ENCODE measurements at places on chromosomes 6 and 20.

GRCh38 chr6:146047371-146047770 lies 18.5 kb downstream of the GRM1 start:
- no peak for ATAC-seq

DNA sequence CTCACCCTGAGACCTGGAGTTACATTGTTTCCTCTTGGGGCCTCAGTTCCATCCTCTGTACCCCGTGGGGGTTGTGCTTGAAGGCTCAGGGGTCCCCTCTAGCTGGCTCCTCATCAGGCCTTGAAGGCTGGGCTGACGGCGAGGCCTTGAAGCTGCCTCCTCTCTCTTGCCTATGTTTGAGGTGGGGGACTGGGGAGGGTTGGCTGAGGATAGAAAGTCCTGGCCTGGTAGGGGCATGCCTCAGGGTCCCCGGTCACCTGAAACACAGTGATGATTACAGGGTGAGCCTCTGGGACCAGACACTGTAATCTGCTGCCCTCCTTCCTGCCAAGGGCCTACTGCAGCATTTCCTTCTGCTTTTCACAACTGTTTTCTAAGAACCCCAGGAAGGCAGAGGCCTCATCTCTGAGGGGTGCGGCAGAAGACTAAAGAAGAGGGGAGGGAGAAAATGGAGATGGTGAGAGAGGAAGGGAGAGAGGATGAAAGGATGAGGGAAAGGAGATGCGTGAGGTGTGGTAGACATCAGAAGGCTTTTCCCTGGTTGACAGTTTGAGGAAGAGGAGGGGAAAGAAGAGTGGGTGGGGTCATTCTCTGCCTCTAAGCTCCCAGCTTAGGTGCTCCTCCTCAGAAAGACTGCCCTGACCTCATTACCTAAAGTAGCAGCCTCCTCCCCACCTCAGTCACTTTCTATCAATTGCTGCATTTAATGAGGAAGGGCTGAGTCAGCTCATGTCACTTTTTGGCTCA lies 29.7 kb downstream of the VEGFA start:
- peak; percentile 72 for ATAC-seq

DNA sequence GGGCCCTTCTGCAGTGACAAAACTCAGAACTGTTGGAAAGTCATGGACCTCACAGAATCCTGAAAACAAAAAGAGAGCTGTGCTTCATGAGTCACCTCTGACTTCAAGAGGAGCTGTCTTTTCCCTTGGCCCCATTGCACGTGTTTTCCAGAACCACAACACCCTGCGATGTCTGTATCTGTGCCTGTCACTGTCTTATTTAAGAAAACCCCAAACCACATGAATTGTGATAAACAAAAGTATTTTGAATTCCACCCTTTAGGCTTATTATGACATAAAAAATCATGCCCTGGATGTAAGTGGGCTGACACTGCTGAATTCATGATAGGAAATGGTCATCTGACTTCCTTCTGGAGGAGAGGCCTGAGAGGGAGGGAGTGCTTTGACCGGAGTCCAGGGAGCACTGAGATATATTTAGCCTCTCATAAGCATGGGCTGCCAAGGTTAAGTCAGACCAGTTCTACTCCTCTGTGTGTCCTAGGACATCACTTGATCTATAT lies 96.4 kb upstream of the DUSP22 start:
- ATAC-seq, result peak; percentile 30

GRCh38 chr6:125189494-125189893 lies 35.9 kb downstream of the TPD52L1 start:
- no peak for ATAC-seq

DNA sequence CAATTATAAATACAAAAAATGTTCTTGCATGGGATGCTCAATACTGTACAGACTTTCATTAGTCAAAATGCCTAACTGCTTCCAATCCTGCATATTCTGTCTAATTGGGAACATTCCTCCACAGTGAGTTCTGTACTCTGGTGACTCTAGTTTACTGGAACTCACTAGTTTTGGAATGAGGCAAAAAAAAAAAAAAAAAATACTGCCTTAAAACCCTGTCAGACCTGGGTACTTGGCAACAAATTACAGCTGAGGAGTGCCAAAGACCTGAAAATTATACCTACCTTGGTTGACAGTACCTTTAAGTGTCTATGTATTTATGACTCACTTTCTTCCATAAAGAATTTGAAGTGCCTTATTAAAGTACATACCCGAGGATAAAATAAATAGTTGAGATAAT lies 276.7 kb downstream of the FARS2 start:
- no peak for ATAC-seq

DNA sequence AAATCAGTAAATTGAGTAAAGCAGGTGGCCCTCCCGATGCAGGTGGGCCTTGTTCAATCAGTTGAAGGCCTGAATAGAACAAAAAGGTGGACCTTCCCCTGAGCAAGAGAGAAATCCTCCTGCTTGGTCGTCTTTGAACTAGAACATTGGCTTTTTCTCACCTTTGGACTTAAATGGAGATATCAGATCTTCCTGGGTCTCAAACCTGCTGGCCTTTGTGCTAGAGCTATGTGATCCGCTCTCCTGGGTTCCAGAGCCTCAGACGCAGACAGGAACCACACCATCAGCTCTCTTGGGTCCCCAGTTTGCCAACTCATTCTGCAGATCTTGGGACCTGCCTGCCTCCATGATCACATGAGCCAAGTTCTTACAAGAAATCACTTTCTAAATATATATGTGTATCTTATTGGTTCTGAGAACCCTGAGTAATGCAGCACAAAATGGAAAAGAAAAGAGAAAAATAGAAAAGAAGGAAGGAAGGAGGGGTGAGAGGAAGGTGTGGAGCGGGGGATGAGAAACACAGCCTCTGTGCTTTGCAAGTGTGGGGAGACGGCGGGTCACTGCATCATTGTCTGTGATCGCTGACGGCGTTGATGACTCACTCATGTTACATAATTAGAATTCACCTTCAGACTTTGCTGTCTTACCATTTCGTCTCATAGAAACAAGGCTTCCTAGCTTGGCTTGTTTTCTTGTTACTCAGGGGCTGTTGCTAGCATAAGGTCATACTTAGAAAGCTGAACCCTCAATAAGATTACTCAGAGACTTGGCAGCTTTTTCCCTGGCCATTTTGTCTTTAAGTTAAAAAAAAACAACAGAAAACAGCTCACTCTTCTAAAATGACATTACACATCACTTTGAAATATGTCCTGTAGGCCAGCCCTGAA lies 85.7 kb upstream of the NEDD9 start:
- peak; percentile 83 for ATAC-seq

DNA sequence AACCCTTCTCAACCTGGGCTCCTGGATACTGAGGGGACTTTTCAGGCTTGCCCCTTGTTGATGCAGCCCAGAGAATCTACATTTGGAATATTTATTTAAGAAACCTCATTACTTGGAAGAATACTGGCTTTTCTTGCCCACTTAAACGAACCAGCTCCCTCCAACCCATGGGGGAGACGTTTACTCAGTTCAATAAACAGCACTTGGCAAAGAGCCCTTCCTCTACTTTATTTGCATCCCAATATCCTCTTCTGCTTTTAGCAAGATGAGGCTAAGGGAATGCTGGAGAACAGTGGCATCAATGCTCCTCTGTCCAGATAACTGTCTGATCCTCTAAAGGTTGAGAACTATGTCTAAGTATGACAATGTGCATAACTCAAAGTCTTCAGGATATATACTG lies 22.2 kb downstream of the PTPRK start:
- no peak for ATAC-seq

GRCh38 chr6:113626475-113626874 lies 230.7 kb upstream of the MARCKS start:
- no peak for ATAC-seq

DNA sequence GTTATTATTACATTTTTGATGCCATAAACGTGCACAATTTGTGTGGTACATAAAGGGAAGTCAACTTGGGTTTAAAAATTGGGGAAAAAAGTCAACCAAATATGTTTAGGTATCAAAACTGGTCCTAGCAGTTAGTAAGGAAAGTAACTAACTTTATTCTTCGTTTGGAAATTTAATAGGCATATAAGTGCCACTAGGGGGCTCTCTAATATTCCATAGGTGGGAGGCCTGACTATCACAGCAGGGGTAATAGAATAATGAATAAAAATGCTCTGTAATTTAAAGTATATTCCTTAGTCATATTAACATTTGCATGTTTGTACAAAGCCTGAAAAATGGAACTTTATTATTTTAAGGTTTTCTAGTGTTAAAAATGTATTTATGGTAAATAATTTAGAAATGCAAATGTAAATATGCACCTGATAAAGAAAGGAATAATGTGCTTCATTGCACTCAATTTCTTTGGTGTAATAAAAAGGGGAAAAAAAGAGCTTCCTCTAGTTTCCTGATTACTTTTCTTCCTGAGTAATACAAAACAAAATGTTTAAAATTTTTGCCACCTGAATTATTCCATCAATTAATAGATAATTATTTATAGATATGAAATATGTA lies 125.7 kb upstream of the HDAC2 start:
- no peak for ATAC-seq

DNA sequence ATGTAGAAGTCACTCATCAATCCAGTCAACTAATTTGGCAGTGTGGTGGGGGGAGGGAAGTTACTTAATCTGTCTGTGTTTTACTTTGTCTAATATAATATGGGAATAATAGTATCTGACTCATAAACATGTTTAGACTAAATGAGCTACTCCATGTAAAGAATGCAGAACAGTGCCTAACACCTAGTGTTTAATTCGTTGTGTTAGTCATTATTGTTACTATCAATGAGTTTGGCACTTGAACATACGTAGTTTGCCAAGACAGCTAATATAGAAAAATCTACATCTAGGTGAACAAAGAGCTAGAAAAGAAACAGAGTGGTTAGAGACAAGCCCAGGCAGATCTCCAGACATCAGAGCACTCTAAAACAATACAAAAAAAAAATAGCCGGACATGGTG lies 49.1 kb downstream of the IRAK1BP1 start:
- ATAC-seq, result peak; percentile 99

GRCh38 chr6:83605517-83605916 lies 93.2 kb downstream of the PRSS35 start:
- no peak for ATAC-seq

- ATAC-seq, result no peak
Measured at GRCh38 chr20:62615750-62616251, 26.5 kb upstream of the SLCO4A1 start.

- ATAC-seq, result no peak
Measured at GRCh38 chr6:98487612-98488011, 346.8 kb upstream of the POU3F2 start.

- ATAC-seq, result peak; percentile 29
Measured at GRCh38 chr20:54772893-54773642, 297.7 kb downstream of the DOK5 start.

- peak; percentile 46 for ATAC-seq
Measured at GRCh38 chr6:100366419-100366818, 98.3 kb downstream of the SIM1 start.

DNA sequence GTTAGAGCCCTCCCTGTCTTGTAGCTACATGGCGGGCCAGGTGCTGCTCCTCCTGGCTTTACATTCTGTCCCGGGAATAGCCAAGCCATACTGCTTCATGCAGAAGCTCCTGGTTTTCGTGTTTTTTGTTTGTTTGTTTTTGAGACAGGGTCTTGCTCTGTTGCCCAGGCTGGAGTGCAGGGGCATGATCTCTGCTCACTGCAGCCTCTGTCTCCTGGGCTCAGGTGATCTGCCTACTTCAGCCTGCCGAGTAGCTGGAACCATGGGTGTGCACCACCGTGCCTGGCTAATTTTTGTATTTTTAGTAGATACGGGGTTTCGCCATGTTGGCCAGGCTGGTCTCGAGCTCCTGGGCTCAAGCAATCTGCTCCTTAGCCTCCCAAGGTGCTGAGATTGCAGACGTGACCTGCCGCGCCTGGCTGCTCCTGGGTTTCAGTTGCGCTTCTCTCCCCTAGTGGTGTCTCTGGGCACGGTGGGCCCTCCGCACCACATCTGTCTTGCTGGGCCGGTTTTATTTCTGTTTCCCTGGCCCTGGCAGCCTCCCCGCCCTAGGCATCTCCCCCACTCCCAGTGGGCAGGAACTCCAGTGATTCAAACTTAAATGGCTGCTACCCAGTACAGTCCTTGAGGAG lies 12.9 kb downstream of the CDYL start:
- peak; percentile 18 for ATAC-seq

GRCh38 chr20:10434832-10435812 lies at the start of gene SLX4IP:
Gene SLX4IP, plus strand, starts transcription at chr20:10435305. Its CDS starts 22,900 bp downstream, at chr20:10458205.
- peak; percentile 76 for ATAC-seq
